WTC11 (cell line): ENCODE measurements at places on chromosomes 1 and 21. TPM values are rescaled to one million over a fixed set of nuclear protein-coding genes. Genes with fewer than 3 reads are reported as not detected.

Gene ANKRD45
- total RNA-seq: 1.1 to 2.2 TPM (median 1.3 TPM) in 3 replicates

Gene ZNF648
- total RNA-seq: 0.17 to 0.46 TPM (median 0.27 TPM) in 3 replicates

Gene SPRR2F
- total RNA-seq: not detected in 3 replicates

Gene ARMH1
- 0.74 to 1.6 TPM (median 0.78 TPM) in 3 replicates for total RNA-seq

Gene TMEM39B
- 18.8 to 25.8 TPM (median 23.8 TPM) in 3 replicates for total RNA-seq

Gene PTPN7
- total RNA-seq: 0.98 to 1.1 TPM (median 1.1 TPM) in 3 replicates

DNA sequence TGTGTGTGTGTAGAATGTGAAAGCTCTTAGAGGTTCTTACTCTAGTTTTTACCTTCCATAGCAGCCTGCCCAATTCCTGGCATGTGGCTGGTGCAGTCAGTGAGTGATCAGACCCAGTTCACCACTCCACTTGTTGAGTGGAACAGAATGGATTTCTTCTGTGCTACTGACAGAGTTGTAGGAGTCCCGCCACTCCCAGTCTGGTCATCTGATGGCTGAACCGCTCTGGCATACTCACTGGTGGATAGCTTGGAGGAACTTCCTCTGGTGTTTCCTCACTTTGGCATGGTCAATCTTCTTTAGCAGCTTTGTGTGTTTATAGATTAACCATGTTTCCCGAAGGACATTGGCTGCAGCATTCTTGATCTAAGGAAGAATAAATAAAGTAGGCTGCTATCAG, 106.7 kb upstream of the ADAR start:
- DNase-seq: no peak
- no peaks in the 10 kb centered on the region for H3K36me3 ChIP-seq
- 0 out of 2 replicates have a peak, but pooled peaks cover 3% of the 10 kb centered on the region for H3K4me1 ChIP-seq
- H3K27me3 ChIP-seq: no peaks in the 10 kb centered on the region
- no peak overlapping the region for H3K4me3 ChIP-seq
- no peak overlapping the region for H3K27ac ChIP-seq

- peaks cover 4% of the 10 kb centered on the region for H3K4me1 ChIP-seq
- H3K27me3 ChIP-seq: peaks cover 2% of the 10 kb centered on the region; the same call in 1 of the 2 replicates
- H3K36me3 ChIP-seq: no peaks in the 10 kb centered on the region
- no peak overlapping the region for H3K27ac ChIP-seq
Observed at GRCh38 chr1:55246896-55247295, 31.7 kb upstream of the USP24 start.

GRCh38 chr21:37558676-37559211, 192.2 kb downstream of the DYRK1A start:
- no peaks in the 10 kb centered on the region for H3K36me3 ChIP-seq
- H3K27me3 ChIP-seq: peaks cover 23% of the 10 kb centered on the region
- no peak overlapping the region for H3K27ac ChIP-seq

DNA sequence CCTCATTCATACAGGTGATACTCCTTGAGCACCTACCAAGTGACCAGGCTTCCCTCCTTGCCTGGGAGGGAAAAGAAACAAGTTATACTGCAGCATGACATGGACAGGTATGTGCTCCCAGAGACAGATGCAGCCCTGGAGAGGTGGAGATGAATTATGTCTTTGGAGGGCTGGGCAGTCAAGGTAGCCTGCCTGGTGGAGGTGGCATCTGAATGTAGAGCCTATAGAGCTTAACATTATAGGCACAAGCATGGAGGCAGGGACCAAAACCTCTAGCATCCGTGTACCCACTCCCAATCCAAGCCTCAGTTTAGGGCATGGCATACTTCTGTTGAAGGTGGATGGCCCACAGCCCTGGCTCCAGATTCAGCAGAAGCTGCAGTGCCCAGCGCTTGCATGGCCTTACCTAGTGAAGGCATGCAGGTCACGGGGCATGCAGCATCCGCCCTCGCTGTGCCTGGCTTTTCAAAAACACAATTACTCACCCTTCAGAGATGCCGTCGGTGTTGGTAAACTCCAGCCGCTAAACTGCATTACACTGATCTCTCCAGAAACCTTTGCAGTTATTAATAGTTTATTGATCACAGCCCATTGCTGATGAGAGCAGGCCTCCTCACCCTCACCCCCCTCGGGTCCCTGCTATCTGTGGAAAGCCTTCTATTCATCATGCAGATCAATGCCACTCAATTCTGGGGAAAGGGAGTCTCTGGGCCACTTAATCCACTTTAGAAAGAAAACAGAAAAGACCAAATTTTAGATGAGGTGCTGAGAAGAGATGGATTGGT, 151.1 kb upstream of the KLHDC7A start:
- H3K27ac ChIP-seq: no peak overlapping the region
- no peak for DNase-seq
- no peaks in the 10 kb centered on the region for H3K27me3 ChIP-seq
- no peaks in the 10 kb centered on the region for H3K36me3 ChIP-seq
- H3K4me3 ChIP-seq: no peak overlapping the region
- H3K4me1 ChIP-seq: peaks cover 42% of the 10 kb centered on the region

GRCh38 chr1:162954824-162955223, 93.8 kb upstream of the CCDC190 start:
- no peak overlapping the region for H3K4me3 ChIP-seq
- H3K27me3 ChIP-seq: no peaks in the 10 kb centered on the region; the same call in 1 of the 2 replicates
- no peak for DNase-seq
- H3K27ac ChIP-seq: no peak overlapping the region

DNA sequence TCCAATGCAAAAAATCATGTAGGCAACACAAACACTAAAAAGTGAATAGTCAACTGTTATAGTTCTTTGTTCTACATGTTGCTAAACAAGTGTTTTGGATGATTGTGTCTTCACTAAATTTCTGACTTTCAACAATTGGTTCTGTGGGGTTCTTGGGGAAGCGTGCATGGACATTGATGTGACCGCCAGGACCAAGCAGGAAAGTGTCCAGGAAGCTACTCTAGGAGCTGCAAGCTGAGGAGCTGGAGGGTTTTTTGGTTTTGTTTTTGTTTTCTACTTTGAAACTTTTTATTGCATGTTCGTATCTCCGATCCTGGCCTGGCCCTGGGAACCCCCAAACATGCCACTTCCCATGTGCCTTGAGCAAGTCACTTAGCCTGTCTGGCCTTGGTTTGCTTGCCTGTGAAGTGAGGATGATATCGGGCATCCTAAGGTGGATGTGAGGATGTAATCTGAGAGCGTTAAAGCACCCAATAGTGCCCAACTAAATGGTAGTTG, 8.0 kb downstream of the TMPRSS3 start:
- no peaks in the 10 kb centered on the region; the same call in 1 of the 2 replicates for H3K36me3 ChIP-seq
- peaks cover 8% of the 10 kb centered on the region; the same call in 1 of the 2 replicates for H3K27me3 ChIP-seq
- no peak overlapping the region for H3K4me3 ChIP-seq
- no peak for DNase-seq
- H3K27ac ChIP-seq: no peak overlapping the region

GRCh38 chr1:109787211-109787844, 23.6 kb upstream of the EPS8L3 start:
- H3K36me3 ChIP-seq: no peaks in the 10 kb centered on the region
- H3K27me3 ChIP-seq: no peaks in the 10 kb centered on the region
- no peak for DNase-seq
- no peak overlapping the region for H3K27ac ChIP-seq

GRCh38 chr1:67803380-67804279, 29.6 kb downstream of the GNG12 start:
- H3K27ac ChIP-seq: no peak overlapping the region
- peaks cover 15% of the 10 kb centered on the region for H3K4me1 ChIP-seq
- H3K4me3 ChIP-seq: no peak overlapping the region

- DNase-seq: no peak
- H3K36me3 ChIP-seq: no peaks in the 10 kb centered on the region
- H3K27me3 ChIP-seq: no peaks in the 10 kb centered on the region
Observed at GRCh38 chr1:42221952-42222606, 57.5 kb upstream of the GUCA2A start.

- no peak for DNase-seq
- no peak overlapping the region for H3K4me3 ChIP-seq
- H3K4me1 ChIP-seq: peaks cover 9% of the 10 kb centered on the region
- H3K36me3 ChIP-seq: 0 out of 2 replicates have a peak, but pooled peaks cover 2% of the 10 kb centered on the region
- peak overlapping the region; percentile 60 for H3K27ac ChIP-seq
Observed at GRCh38 chr1:100443811-100444571, 91.7 kb downstream of the CDC14A start.
